HT-29 (cell line): ENCODE measurements at places on chromosomes 5 and 9.

DNA sequence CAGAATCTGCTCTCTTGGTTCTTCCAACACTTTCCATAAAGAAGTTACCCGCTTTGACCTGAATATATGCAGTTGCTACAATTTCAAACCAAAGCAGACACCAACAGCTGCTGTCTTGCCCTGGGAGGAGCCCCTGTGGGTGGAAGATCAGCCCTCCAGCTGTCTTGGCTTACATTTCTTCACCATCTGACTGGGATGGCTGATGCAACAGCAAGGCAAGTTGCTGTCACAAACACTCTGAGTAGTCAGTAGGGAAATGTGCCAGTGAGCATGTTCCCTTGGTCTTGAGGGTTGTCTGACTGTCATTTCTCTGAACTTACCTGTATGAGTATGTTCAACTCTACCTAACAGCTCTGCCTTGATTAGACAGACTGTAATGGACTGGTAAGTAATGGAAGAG lies 152.9 kb downstream of the SGCD start:
- DNase-seq, result no peak

DNA sequence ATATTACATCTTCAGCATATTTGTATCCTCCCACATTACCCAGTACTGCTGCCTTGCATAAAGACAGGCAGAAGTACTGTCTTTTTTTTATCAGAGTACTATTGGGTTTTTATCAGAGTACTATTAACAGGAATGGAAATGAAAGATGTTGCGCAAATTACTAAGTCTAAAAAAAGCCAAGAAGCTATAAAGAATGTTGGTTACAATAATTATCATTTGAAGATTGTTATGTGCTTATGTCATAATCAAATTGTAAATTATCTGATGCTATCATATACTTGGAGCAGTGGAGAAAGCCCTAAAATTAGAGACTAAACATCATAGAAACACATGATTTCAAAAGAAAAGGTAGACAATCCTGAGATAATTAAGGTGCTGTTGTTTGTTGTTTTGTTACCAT lies 188.8 kb downstream of the CCDC192 start:
- no peak for DNase-seq

DNA sequence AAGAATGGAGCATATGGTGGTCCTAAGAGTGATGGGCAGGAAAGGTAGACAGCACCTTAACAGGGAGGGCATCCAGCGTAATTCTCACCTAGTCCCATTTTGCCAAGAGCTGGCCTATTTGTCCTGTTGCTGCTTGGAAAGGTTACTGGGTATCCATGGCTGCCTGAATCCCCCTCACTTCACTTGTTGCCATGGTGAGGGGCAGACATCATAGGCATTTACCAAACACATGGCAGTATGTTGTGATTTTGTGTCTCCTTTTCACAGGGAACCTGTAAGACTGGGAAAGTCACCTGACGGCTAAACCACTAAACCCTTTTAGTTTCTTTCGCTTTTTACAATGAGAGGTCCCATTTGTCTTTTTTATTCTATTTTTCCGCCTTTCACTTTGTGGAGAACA lies 227.1 kb downstream of the CD180 start:
- no peak for DNase-seq

- peak; percentile 43 for DNase-seq
These were observed at the start of gene PCDHA10 for GRCh38 chr5:140855772-140856674. Gene PCDHA10, plus strand, starts transcription at chr5:140855897. Its CDS starts 152 bp downstream, at chr5:140856049.

DNA sequence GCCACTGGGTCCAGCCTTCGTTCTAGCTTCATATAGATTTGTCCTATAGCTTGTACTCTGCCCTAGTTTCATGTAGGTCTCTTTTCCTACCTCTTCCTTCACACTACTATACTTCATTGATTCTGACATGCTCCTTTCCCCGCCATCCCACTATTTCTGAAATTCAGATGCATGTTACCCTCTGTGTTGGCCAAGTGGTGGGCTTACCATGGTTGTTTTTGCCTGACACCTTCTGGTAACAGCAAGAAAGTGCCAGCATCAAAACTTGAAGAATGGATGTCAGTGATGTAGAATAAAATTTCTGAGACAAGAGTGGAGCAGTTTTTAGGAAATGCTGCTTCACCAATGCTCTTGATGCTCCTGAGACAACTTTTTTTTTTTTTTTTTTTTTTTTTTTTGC lies 19.5 kb upstream of the SERINC5 start:
- peak; percentile 40 for DNase-seq

DNA sequence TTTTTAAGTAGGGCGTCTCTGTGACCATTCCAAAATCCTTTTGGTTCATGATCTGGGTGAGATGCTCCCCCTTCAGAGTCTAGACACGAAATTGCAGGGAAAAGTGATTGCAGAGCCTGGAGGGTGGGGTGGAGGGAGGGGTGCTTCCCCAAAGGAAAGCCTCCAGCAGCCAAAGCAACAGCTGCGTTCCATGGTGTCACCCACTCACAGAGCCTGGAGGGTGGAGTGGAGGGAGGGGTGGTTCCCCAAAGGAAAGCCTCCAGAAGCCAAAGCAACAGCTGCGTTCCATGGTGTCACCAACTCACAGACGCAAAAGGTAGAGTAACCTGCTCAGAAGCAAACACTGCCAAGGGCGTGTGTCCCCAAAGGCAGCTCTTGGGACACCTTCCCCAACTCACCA lies 22.6 kb downstream of the SLC6A18 start:
- DNase-seq, result no peak

DNA sequence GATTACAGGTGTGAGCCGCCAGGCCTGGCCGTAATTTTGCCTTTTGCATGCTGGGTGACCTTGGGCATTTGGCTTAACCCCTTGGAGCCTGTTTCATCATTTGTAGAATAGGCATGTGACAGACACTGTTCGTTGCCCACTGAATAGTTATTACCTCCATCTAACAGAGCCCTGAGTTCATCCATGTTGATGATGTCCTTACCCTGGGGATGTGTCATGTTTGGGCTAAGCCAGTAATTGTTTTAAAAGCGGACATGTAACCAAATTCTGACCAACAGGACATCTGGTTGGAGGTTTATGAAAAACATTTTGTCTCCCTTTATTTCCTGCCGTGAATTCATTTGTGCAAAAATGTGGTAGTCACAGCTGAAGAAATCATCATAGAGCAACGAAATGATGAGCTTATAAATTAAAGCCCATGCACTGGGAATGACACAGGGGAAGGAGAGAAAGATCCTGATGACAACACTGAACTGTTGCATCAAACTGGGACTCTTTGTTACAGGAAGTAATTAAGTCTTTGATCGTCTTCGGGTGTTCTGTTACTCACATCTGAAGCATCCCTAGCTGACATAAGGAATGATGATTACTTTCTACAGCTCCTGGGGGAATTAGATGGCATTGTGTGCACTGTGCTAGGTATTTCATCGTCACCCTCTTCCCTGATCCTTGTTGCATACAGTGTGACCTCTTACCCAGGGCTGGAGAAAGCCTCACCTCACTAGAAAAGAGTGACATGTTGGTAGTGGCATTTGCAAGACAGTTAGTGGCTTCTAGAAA lies 117.8 kb downstream of the FGF18 start:
- no peak for DNase-seq

DNA sequence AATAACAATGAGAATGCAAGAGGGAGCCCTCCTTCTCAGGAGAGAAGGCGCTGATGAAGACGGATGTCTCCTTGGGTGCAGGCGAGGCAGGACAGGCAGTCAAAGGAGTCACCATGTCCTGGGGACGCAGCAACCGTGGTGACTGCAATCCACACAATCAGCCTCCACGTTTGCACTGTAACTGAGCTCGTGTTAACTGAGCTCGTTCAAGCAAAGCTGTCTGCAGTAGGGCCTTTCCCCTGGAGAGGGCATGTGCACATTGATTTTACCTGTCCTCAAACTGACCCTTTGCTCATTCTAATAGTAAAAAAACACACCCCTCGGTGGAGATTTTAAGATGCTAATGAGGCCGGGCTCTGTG lies 2.8 kb downstream of the SARDH start:
- no peak for DNase-seq

DNA sequence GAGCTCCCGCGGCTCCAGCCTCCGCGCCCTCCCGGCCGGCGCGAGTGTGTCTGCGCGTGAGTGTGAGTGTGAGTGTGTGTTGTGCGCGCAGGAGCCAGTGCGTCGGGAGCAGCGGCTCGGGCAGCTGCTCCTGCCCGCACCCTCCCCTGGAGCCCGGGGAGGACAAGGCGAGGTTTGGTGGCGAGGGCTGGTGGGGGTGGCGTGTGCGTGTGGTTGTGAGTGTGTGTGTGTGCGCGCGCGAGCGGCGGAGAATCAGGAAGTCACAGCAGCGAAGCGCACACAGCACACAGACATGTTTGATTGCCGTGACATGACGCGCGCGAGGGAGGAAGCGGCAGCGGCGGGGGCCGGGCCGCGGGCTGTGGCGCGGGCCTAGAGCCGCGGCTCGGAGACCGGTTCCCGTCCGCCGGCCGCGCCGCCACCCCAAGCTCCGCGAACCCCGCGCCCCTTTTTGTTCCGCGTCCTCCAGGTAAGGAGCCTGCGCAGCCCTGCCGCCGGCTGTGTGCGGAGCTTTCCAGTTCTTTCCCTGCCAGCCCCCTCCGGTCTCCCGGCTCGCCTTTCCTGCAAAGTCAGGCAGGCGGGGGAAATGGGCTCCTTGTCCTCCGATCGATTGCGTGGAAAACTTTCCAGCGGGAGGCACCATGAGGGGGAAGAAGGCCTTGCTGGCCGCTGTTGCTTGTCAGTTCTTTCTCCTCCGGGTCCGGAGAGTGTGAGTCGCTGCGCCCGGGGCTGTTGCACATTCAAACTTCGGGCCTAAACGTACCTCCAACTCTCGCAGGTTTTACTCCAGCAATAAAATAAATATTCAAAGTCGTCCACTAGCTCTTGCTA lies 2.4 kb downstream of the SMARCA2 start:
- DNase-seq, result peak; percentile 60

DNA sequence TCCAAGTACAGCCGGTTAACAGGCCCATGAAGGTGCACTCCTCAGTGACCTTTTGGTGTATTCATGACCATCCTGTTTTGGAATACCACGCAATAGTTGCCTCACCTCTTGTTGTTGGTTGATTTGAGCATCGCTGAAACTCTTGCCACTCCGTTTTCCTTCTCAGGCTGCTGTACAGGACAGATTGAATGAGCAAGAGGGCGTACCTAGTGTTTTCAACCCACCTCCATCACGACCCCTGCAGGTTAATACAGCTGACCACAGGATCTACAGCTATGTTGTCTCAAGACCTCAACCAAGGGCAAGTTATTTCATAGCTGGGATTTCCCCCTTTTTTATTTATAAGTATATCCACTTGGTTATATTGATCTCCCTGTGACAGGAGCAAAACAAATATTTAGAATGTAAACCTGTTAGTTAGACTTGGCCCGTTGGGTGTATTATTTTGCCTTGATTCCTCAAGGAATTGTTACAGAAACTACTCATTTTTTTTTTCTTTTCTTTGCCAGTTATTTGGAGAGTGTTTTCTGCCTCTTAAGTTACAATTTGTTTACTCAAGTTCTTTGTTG lies 38.1 kb downstream of the FAF2 start:
- no peak for DNase-seq

DNA sequence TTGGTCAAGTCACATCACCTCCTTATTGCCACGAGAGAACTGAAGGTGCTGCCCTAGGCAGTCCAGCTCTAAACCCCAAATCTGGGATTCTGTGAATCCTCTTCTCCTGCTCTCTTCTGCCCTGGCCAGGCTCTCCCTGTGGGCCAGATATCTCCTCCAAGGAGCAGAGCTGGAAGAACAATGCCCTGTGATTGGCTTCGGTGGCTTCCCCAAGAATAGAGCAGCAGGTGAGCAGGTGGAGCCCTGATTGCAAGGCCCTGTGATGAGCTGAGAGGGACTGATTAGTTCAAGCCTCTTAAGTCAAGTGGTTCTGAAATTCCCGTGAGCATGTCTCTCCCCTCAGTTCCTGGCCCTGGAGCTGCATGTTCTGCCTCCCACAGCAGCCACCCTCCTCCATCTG lies 175.3 kb upstream of the BRINP1 start:
- no peak for DNase-seq

GRCh38 chr9:126293522-126293889 lies 33.1 kb upstream of the MVB12B start:
- no peak for DNase-seq

GRCh38 chr9:2138646-2139045 lies 123.5 kb downstream of the SMARCA2 start:
- no peak for DNase-seq

- no peak for DNase-seq
These were observed 33.5 kb downstream of the SPATA31D1 start for GRCh38 chr9:82022121-82022520.

- DNase-seq, result no peak
These were observed 595 bp downstream of the PDLIM7 start for GRCh38 chr5:177496727-177497291.

GRCh38 chr9:89821081-89821480 lies 216.3 kb downstream of the GADD45G start:
- DNase-seq, result no peak

GRCh38 chr5:104763216-104763615 lies 1200.6 kb upstream of the NUDT12 start:
- DNase-seq, result no peak

DNA sequence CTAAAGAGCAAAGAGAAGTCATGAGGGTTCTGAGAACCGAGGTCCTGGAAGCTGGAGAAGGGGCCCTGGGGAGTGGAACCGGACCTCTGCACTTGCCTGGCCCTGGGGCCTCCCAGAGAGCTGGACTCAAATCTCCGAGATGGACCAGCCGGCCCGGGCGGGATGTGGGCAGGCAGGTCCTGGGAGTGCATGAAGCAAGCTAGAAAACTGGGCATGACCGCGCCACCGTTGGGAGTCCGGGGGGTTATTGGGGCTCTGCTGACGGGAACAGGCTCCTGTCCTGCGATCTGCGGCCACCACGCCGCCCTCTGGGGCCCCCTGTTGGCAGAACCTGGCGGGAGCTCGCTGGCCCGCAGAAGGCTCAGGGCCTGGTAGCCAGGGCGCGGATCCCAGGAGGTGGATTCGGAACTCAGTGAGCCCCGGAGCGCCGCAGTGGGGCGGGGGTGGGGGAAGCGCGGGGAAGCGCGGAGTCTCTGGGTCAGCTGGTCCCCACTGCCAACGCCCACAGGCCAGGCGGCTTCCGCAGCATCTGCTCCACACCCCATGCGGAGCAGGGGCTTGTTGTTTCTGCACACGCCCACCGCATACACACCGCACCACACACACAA lies 150.6 kb downstream of the ERCC6L2 start:
- DNase-seq, result no peak

DNA sequence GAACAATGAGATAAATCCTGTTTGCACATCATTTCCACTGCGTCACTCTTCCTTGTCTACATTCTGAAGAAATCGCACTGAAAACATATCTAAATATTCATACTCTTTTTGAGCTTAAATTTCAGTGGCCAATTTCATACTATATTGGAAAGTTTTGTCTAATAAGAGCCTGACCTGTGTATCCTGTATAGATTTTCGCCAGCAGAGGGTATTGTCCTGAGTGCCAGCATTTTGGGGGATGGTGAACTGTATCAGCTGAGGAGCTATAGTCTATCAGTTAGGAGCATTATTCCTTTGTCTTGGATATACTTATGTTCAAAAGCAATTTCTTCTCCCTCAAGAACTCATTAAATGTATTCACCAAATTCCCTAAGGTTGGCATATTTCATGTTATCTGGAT lies 102.3 kb downstream of the SEMA6A start:
- DNase-seq, result no peak
